ENCODE measurements at places on chromosomes 3 and 15.

DNA sequence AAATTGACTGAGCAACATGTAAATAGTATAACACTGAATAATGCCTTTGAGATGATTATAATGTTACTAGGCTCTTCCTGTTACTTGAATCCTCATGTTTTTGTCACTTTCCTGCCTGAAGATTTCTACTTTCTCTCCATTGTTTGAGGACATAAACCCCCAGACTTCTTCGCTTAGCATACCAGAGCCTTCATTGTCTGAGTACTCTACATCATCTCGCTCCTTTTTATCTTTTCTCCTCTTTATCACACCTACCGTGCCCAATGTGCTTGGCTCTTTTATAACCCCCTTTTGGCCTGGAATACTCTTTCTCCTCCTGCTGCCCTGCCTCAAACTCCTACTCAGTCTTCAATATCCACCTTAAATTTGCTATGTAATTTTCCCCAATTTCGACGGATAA is 30.3 kb upstream of the MGA start:
- no peak for DNase-seq

GRCh38 chr3:41001556-41001955 is 197.7 kb upstream of the CTNNB1 start:
- DNase-seq: no peak

- DNase-seq: no peak
Measured at GRCh38 chr3:38139191-38139590, 730 bp downstream of the MYD88 start.

- DNase-seq: no peak
Measured at GRCh38 chr15:29518442-29518841, 248.8 kb upstream of the NSMCE3 start.

DNA sequence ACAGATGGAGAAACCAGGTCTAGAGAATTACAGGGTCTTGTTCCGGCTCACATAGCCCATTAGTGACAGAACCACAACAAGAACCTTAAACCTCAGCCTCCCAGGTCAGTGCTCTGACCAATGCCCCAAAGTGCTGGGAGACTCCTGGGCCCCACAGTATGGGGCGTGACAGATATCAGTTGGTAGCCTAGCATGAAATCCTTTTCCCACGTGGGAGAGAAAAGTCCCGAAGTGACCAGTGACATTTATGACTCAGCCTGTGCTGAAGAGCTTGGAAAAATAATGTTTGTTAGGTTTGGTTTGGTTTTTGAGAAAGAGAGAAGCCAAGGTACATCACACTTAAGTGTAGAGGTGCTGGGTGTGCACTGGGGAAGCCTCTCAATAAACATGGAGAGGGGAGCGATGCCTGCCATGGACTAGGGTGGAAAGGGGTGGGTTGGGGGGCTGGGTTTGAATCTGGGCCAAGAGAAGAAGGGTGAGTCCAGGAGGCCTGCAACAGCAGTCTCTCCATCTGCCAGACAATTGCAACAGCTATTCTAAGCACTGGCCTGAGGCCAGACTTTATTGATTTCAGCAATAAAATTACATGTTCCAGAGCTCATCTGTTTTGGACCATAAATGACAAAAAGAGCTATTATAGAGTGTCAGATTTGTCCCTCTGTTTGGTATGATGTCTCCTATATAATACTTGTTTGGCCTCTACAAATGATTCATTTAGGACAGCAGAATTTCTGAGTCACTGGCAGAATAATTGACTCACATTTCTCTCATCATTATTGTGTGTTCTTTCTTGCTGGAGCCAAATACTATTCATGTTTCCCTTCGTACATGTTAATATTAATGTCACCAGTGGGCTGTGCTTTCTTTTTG is 43.4 kb downstream of the C2CD4A start:
- no peak for DNase-seq

DNA sequence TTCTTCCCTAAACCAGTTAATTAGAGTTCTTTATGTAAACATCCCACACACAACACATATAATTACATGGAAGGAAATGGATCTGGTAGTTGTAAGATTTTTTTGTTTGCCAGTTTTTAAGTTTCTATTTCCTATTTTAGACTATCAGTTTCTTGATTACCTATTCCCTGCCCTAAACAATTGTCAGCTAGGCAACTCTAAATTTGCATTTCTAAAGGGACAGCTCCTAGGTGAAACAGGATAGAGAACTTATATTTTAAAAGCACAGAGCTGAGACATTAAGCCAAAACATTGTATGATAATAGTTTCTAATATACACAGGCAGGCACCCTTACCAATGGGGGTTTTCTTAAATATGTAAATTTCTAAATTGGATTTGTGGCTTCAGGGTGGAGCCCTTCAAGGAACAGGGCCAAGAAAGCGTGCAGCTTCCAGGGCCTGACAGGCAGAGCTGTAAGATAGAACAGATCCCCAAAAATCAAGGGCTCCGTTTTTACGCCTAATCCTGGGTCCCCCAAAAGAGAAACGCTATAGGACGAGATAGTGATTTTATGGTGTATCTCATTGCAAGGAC is 8.9 kb downstream of the LEKR1 start:
- no peak for DNase-seq
